ENCODE measurements at places on chromosomes 3 and 15.

- DNase-seq = no peak
Observed at GRCh38 chr3:18988614-18989229, 159.6 kb upstream of the KCNH8 start.

DNA sequence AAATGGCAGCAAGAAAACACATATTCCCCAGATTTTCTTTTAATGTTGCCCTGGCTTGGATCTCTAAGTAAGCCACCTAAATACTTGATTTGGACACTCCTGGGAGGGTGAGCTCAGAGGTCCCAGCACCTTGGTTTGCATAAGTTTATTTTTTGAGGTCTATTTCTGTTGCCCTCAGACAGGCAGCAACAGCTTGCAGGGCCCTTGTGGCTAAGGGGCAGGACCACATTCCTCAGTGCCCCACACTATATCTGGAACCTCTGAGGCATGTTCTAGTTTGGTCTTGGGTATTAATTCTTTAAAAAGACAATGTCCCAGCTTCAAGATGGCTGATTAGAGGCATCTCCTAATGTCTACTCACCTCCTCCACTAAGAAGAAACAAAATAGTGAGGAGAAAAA, 57.5 kb downstream of the IGSF11 start:
- DNase-seq = no peak

DNA sequence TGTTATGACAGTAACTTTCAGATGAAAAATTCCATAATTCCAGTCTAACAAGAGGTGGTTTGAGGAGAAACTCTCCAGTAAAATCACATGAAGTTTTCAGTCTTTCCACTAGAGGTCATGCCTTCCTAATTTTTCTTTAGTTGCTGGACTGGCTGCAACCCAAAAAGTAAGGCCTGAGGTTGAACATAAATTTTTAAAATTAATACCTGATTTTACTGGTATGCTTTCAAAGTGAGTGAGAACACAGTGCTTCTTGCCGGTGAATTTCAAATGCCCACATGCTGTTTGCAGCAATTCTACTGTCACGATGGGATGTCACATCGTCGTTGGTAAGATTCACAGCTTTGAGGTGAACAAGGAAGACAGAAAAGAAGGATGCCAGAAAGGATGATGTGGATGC, 89.0 kb upstream of the FGF12 start:
- no peak for DNase-seq

DNA sequence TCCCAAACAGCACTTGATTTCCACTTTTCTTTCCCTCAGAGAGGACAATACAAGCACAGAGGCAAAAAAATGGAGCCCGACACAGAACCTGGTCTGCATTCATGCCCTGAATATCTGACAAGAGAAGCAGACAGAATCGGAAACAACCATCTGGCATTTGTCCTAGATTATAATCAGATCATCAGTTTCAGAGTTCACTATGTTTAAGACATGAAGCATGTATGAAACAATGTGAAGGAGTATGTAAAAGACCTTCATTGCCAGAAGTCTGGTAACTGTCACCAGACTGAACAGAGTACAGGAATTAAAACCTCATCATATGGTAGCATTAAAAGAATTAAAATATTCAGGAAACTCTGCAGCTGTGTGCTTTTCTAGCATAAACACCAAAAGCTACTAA, 65.0 kb downstream of the SETD2 start:
- DNase-seq = no peak

- no peak for DNase-seq
Observed at GRCh38 chr3:69160107-69160506, 37.7 kb upstream of the LMOD3 start.

GRCh38 chr3:158918008-158918407, 116.2 kb downstream of the MFSD1 start:
- DNase-seq = no peak

GRCh38 chr15:40923551-40923950, 5.6 kb upstream of the DLL4 start:
- no peak for DNase-seq

DNA sequence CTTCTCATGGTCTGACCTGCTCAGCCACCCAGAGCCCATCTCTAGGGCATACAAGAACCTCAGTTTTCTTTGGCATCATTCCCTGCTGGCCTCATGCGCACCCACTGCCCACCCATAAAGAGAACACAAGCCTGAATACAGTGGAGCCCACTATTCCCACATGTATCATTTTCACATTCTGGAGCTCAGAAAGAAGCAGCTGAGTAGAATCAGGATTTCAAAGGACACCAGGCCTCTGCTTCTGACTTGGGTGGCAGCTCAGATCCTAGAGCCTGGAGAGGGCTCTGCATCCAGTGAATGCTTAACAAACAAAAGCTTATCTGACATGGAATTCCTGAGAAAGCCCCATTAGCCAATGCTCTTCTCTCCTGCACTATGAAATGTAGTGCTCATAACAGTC, 34.7 kb downstream of the RBP2 start:
- no peak for DNase-seq

- DNase-seq = no peak
Observed at GRCh38 chr3:179093807-179094206, 22.2 kb upstream of the ZMAT3 start.

All from stimulated activated CD4-positive, alpha-beta T cell treated with anti-CD3 and anti-CD28 coated beads, Interleukin-12 subunit alpha, Interleukin-12 subunit beta, amount 100 ng/mL, for 4 hours (primary cell).